ENCODE measurements at places on chromosomes 11 and 22.

- H3K27ac ChIP-seq = no peak overlapping the region
- no peaks in the 10 kb centered on the region for H3K4me1 ChIP-seq
- no peak overlapping the region for H3K4me3 ChIP-seq
- no peak for DNase-seq
- H3K36me3 ChIP-seq = no peaks in the 10 kb centered on the region
- H3K27me3 ChIP-seq = peaks cover 17% of the 10 kb centered on the region
Measured at GRCh38 chr11:45260071-45260470, 26.1 kb downstream of the SYT13 start.

- peaks cover 17% of the 10 kb centered on the region for H3K4me1 ChIP-seq
- H3K36me3 ChIP-seq = no peaks in the 10 kb centered on the region
- no peak overlapping the region for H3K4me3 ChIP-seq
- DNase-seq = no peak
- H3K27ac ChIP-seq = no peak overlapping the region
Measured at GRCh38 chr11:119172513-119172912, 4.0 kb downstream of the NLRX1 start.

DNA sequence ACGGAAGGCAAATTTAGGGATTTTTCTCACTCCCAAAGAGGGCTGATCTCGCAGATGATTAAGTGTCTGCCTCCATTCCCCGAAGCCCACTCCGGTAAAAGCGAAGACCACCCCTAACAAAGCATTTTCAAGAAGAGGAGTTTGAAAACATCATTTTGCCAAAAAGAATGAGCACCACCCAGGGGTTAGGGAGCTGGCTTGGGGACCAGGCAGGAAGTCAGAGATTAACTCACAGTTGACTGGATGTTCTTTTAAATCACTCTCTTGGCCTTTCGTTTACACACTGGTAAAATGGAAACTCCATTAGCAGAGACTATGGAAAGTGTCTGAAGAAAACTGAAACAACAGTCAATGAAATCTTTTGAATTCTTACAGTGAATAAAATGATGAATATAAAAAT is 7.9 kb upstream of the TRIM44 start:
- H3K27me3 ChIP-seq = peaks cover 31% of the 10 kb centered on the region
- no peaks in the 10 kb centered on the region for H3K36me3 ChIP-seq
- no peak for DNase-seq
- H3K4me3 ChIP-seq = no peak overlapping the region
- no peaks in the 10 kb centered on the region for H3K4me1 ChIP-seq

- H3K36me3 ChIP-seq = peaks cover 17% of the 10 kb centered on the region
- peaks cover 84% of the 10 kb centered on the region for H3K4me1 ChIP-seq
- H3K27ac ChIP-seq = peak overlapping the region; percentile 85
- DNase-seq = peak; percentile 34
- peak overlapping the region; percentile 25 for H3K4me3 ChIP-seq
Measured at GRCh38 chr11:85740481-85741400, 54.7 kb upstream of the CCDC89 start.

- H3K36me3 ChIP-seq = no peaks in the 10 kb centered on the region
- no peak for DNase-seq
- peak overlapping the region; percentile 89 for H3K4me3 ChIP-seq
- no peaks in the 10 kb centered on the region for H3K27me3 ChIP-seq
Measured at GRCh38 chr11:128291007-128291406, 296.4 kb downstream of the ETS1 start.

- no peak overlapping the region for H3K4me3 ChIP-seq
- no peak for DNase-seq
- H3K27ac ChIP-seq = no peak overlapping the region
- H3K27me3 ChIP-seq = no peaks in the 10 kb centered on the region
Measured at GRCh38 chr11:106379265-106379664, 301.8 kb downstream of the AASDHPPT start.

DNA sequence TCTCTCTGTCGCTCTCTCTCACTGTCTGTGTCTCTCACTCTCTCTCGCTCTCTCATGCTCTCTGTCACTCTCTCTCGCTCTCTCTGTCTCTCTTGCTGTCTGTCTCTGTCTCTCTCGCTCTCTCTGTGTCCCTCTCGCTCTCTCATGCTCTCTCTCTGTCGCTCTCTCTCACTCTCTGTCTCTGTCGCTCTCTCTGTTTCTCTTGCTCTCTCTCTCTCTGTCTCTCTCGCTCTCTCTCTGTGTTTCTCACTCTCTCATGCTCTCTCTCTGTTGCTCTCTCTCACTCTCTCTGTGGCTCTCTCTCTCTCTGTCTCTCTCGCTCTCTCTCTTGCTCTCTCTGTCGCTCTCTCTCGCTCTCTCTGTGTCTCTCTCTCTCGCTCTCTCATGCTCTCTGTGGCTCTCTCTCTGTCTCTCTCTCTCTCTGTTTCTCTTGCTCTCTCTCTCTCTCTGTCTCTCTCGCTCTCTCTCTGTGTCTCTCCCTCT is 33.2 kb upstream of the BRSK2 start:
- no peak overlapping the region for H3K4me3 ChIP-seq
- no peak for DNase-seq
- no peaks in the 10 kb centered on the region for H3K36me3 ChIP-seq
- no peak overlapping the region for H3K27ac ChIP-seq
- H3K4me1 ChIP-seq = no peaks in the 10 kb centered on the region

DNA sequence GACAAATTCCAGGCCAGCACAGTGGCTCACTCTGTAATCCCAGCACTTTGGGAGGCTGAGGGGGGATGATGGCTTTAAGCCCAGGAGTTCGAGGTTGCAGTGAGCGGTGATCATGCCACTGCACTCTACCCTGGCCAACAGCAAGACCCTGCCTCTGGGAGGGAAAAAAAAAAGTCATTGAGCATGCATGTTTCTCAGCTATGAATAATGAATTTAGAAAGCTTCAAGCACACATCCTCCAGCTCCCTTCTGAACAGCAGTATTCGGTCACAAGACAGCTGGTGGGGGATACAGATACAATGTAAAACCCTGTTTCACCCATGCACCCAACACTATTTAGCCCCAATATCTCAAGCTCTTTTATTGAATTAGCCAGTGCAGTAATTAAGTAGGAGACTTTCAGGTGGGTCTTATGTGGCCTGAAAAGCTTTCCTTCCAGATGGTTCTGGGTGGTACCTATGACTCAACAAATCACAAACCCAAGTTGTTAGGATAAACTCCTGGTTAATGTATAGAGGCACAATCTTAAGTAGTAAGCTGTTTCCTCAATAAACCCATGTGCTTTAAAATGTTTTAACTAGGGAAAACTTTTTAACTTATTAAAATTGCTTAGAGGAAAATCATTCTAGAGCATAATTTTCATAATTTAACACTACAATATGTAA is 13.4 kb downstream of the PRDM10 start:
- peaks cover 5% of the 10 kb centered on the region for H3K36me3 ChIP-seq
- H3K4me3 ChIP-seq = no peak overlapping the region
- no peak overlapping the region for H3K27ac ChIP-seq
- no peak for DNase-seq
- H3K27me3 ChIP-seq = no peaks in the 10 kb centered on the region
- H3K4me1 ChIP-seq = peaks cover 12% of the 10 kb centered on the region

DNA sequence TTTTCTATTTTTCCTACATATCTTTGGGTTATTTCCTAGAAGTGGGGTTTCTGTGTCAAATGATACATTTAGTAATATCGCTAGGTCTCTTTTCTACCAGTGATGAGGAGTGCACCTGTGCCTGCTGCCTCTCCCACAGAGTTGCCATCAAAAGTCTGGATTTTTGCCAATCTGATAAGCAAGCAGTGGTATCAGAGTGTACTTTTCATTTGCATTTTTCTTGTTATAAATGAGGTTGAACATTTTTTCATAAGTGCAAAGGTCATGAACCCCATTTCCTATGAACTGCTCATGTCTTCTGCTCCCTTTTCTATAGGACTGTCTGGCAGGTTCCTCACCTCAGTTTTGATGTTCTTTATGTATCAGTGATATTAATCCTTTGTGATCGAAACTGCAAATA is 1.7 kb downstream of the TRPM5 start:
- H3K36me3 ChIP-seq = no peaks in the 10 kb centered on the region
- H3K27ac ChIP-seq = no peak overlapping the region
- H3K4me1 ChIP-seq = peaks cover 17% of the 10 kb centered on the region
- no peak overlapping the region for H3K4me3 ChIP-seq

DNA sequence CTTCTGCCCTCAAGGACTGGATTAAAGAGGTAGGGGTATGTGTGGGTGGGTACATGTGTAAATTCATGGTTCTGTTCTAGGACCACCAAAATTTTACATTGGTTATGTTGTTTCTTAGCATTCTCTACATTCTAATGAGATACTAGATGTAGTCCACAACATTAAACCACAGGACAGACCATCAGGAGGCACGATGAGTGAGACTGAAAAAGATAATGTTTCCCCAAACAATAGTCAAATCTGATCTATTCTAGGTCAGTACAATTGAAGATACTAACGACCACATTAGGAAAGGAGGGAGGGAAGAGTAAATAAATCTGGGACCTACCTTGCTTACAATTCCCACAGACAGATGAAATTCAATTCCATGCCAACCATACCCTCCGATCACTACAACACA is 42.2 kb downstream of the MRTFA start:
- H3K27me3 ChIP-seq = no peaks in the 10 kb centered on the region
- no peaks in the 10 kb centered on the region for H3K36me3 ChIP-seq
- peaks cover 35% of the 10 kb centered on the region for H3K4me1 ChIP-seq
- H3K27ac ChIP-seq = no peak overlapping the region
- H3K4me3 ChIP-seq = no peak overlapping the region

DNA sequence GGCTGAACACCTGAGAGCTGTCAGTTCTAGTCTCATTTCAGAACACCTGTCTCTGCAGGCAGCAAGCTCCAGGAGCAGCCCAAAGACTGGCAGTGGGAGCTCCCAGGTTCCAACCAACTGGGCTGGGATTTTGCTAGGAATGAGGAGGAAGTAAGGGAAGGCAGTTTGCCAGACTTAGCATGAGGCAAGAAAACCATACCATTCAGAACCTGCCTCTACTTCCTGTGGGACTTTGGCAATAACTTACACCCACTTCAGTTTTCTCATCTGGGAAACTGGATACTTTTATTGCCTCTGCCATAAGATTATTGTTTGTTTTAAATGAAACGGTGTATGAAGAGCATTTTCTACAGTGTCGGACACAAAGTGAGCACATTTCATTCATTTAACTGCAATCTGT is 363.7 kb upstream of the ISX start:
- no peak overlapping the region for H3K4me3 ChIP-seq
- no peaks in the 10 kb centered on the region for H3K36me3 ChIP-seq
- no peak overlapping the region for H3K27ac ChIP-seq
- DNase-seq = no peak
- peaks cover 2% of the 10 kb centered on the region for H3K27me3 ChIP-seq

GRCh38 chr11:94127638-94128037 is 1.0 kb upstream of the PANX1 start:
- no peak overlapping the region for H3K4me3 ChIP-seq
- peaks cover 13% of the 10 kb centered on the region for H3K4me1 ChIP-seq
- H3K36me3 ChIP-seq = no peaks in the 10 kb centered on the region
- no peak for DNase-seq
- H3K27me3 ChIP-seq = peaks cover 3% of the 10 kb centered on the region

DNA sequence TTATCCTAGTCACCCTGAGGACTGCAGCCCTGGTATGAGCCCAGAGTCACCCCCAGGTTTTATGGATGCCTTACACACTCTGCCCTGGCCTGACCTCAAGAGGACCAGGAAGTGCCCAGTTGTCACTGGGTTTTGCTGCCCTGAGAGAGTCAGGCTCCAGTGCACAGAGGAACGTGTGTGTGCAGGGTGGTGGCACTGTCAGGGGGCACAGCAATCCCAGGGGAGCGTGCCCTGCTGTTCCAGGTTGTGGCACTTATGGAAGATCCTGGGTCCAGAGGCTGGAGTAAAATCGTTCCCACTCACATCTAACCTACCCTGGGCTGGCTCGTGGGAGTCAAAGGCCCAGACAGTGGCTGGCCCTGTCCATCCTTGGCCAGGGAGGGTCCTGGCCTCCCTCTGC is 7.6 kb downstream of the APOBEC3A start:
- H3K36me3 ChIP-seq = no peaks in the 10 kb centered on the region
- H3K4me1 ChIP-seq = peaks cover 4% of the 10 kb centered on the region
- H3K27ac ChIP-seq = no peak overlapping the region
- H3K4me3 ChIP-seq = no peak overlapping the region
- peaks cover 1% of the 10 kb centered on the region for H3K27me3 ChIP-seq

GRCh38 chr22:41842996-41843970 is 10.4 kb downstream of the SREBF2 start:
- H3K36me3 ChIP-seq = peaks cover 6% of the 10 kb centered on the region
- no peak overlapping the region for H3K4me3 ChIP-seq
- DNase-seq = no peak
- H3K27ac ChIP-seq = no peak overlapping the region

DNA sequence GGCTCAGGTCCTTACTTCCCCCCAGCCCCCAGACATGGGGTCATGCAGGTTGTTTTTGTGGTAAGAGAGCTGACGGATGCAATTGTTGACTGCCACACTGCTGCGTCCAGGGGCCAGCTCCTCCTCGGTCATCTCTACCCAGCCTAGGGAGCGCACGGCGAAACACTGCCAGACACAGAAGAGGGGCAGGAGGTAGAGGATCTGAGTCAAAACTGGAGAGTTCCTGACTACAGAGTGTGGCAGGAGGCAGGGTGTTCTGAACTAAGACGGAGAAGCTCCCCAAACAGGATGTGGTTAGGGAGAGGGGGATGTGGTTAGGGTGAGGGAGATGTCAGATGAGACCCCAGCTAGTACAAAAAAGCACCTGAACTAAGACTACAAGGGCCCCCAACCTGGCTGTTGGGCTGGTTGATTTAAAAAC is 12.3 kb downstream of the SMPD1 start:
- peak overlapping the region; percentile 81 for H3K4me3 ChIP-seq
- H3K27ac ChIP-seq = peak overlapping the region; percentile 99
- DNase-seq = peak; percentile 76
- peaks cover 2% of the 10 kb centered on the region for H3K27me3 ChIP-seq

DNA sequence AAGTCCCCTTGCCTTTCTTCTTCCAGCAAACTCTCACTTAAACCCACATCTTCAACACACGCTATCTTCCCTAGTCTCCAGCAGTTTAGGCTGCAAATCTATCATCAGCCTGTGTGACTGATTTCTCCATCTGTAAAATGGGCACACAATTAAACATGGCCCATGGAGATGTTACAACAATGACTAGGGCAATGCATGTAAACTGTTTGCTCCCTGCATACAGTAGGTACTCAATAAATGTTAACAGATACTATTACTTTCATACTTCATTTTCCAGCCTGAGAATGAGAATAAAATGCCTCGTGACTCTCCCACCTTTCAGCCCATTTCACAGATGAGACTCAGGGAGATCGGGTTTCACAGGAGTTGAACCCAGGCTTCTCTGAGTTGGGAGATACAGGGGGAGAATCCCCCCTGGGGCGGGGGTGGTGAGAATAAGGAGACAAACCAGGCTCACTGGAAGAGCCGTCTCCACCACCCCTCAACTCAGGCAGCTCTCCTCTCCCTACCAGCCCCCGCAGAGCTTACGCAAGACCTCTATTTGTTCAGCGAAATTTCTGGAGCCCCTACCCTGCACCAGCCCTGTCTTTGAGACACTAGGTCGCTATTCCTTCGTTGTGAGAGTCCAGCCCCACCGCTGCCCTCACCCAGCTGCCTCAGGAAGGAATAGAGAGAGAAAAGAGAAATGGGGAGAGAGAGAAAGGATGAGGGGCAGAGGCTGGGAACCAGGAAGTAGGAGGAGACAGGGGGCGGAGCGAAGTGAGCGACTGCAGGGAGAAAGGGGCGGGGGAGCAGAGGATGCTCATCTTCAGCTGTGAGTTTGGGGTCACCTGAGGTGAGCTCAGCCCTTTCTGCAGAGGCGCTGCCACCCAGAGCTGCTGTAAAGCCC is 42.1 kb upstream of the KLHL35 start:
- H3K27ac ChIP-seq = peak overlapping the region; percentile 86
- peaks cover 2% of the 10 kb centered on the region for H3K27me3 ChIP-seq
- H3K4me1 ChIP-seq = peaks cover 16% of the 10 kb centered on the region
- peak overlapping the region; percentile 69 for H3K4me3 ChIP-seq
- no peaks in the 10 kb centered on the region for H3K36me3 ChIP-seq
